ENCODE measurements at places on chromosomes 5 and 9. TPM values are rescaled to one million over a fixed set of nuclear protein-coding genes. Genes with fewer than 3 reads are reported as not detected.

Gene IL3
- not detected for polyA plus RNA-seq

Gene CTSV
- 36.0 TPM for polyA plus RNA-seq

Gene SLC6A3
- polyA plus RNA-seq: 0.40 TPM

GRCh38 chr9:29613773-29614172 is 2040.5 kb upstream of the C9orf72 start:
- no peak for DNase-seq

DNA sequence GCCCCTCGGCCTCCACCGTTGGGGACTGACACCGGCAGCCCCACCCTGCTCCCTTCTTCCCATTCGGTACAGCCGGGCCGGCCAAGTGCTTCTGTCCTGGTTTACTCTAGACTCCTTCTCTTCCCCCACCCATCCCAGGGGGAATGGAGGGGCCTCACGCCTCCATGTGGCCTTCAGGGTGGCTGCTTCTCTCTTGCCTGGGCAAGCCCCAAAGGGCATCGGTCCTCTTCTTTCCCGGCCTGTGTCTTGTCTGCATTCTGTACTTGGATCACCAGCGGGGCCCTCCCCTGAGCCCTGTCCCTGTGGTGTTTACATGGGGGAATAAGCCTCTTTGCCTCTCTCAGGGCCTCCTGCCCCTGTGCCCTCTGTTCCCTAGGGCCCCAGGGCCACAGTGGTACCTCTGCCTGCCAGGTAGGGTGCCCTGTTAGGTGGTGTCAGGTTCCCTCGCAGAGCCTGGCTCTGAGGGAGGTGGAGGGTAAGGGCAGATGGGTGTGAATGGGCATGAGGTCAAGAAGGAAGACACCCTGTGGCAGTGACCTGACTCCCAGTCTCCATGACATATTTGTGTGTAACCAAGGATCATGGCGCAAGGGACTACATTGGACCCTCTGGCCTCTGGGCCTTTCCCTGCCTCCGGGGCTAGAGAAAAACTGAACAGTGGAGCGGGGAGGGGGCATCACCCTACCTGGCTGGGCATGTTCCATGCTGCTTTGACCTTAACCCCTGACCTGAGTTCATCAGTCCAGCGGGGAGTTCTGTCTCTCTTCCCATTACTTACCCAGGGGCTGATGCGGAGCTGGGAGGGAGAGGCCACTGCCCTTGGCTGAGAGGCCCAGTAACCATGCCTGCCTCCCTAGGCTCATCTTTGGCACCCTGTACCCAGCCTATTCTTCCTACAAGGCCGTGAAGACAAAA is 1.6 kb downstream of the REEP2 start:
- DNase-seq: no peak

- no peak for DNase-seq
Measured at GRCh38 chr5:35194635-35195471, 35.4 kb downstream of the PRLR start.

DNA sequence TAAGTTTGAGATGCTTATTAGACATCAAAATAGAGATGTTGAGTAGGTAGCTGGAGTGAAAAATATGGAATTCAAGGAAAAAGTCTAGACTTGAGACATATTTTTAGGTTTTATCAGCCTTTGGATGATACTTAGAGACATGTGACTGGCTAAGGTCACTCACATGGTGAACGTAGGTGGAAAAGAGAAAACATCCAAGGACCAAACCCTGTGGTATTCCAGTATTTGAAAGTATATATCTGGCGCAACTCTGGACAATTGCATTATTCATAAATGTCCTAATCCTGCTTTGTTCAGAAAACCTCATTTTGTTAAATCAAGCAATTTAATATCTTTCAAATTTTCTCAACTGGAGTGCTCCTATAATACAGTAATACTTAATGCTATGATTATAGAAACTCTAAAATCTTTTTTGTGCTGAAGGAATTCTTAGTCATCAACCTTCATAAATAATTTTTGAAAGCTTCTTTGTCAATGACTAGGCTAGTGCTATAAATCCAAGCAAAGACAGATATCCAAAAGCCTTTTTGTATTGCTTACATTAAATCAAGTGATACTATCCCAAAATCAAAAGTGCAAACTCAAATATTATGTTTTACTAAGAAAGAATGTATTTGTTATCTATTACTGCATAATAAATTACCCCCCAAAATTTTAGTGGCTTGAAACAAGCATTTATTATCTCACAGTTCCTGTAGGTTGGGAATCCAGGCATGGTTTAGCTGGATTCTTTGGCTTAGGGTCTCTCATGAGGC is 452.0 kb downstream of the ENC1 start:
- no peak for DNase-seq

DNA sequence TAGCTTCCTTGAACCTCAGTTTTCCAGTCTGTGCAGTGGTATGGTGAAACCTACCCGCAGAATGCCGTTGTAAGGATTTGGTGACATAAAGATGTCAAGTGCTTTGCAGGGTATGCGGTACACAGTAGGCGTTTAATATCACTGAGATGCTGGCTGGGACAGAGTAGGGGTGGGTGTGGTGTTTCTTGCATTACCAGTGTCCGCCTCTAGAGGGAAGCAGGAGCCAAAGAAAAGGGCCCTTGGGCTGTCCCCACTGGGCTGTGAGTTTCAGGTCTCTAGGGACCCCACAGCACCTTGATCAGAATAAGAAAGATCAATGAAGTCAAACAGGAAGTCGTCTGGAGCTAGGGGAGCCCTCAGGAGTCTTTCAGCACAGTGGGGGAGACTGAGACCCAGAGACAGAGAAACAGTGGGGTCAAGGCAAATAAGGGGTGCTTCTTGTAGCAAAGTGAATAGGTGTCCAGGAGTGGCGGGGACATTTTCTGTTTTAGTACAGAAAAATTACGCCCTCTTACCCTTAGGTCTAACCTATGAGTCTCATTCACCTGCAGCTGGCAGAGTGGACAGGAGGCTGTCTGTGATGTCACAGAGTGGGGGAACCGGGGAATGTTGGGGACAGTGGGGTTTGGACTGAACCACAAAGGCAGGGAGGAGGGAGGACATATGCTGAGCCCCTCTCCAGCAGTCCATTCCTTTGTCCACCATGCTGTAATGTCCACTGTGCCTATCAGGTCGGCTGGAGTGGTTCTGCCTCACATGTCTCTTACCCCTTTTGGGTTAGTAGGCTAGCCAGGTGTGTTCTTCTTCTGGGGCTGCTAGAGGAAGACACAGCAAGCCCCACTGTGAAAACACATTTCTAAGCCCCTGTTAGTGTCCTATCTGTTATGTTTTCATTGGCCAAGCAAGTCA is 4.7 kb upstream of the TEX53 start:
- DNase-seq: no peak

DNA sequence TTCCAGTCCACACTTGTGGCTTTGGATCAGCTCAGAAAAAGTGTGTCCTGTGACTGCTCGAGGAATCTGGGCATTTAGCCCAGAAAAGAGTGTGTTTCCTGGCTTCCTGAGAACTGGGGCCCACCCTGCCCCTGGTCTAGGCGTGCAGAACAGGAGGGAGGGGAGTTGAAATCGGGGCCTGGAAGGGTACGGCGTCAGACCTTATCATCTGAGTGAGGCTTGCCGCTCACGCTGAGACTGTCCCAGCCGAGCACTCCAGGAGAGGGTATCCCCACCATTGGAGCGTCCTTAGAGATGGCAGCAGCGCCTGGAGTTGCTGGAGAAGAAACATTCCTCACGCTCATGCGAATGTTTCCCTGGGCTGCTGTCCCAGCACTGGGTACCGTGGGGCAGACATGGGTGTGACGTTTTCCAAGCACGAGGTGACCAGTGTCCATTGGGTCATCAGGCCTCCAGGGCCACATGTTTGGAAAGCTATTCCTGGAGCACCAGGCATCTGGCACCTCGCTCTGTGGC is 22.5 kb downstream of the NEK6 start:
- DNase-seq: no peak

GRCh38 chr9:8648271-8648845 is 848.8 kb upstream of the DMAC1 start:
- DNase-seq: no peak

- peak; percentile 74 for DNase-seq
Measured at GRCh38 chr9:107484117-107484723, 5.3 kb downstream of the KLF4 start.
